ENCODE measurements at places on chromosomes 11 and 22.

- no peaks in the 10 kb centered on the region for H3K27me3 ChIP-seq
- H3K36me3 ChIP-seq, result no peaks in the 10 kb centered on the region
- H3K27ac ChIP-seq, result no peak overlapping the region
Observed at GRCh38 chr11:83350187-83350586, 64.0 kb upstream of the CCDC90B start.

DNA sequence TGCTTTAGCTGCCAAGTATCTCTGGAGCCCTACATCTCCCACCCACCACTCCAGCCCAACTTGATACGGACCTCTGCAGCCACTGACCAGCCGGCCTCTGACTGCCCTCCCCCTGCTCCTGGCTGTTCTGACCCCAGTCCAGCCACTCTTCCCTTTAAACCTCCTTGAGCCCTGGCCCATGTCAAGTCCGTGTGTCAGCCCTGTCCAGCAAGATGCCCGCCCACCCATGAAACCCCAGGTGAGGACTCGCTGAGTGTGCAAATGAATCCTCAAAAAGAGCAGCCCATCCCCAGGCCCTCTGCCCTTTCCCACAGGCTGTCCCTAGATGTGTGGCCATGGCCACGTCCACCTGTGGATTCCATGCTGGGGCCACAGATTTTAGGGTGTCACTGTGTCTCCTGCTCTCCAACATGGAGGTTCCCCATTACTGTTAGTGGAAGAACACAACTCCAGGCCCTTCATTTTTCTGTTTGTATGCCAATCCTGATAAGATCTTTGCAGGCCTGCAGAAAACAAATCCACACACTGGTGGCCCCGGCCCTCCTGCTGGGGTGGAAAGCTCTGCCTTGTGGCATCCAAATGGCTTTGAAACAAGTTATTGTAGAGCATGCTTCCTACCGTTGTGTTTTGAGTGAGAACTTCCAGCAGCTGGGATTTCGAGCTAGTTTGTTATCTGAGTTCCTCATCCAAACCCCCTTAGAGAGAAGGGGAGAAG, 22.7 kb upstream of the ADORA2A start:
- no peaks in the 10 kb centered on the region for H3K36me3 ChIP-seq
- no peaks in the 10 kb centered on the region for H3K27me3 ChIP-seq
- no peak for DNase-seq

DNA sequence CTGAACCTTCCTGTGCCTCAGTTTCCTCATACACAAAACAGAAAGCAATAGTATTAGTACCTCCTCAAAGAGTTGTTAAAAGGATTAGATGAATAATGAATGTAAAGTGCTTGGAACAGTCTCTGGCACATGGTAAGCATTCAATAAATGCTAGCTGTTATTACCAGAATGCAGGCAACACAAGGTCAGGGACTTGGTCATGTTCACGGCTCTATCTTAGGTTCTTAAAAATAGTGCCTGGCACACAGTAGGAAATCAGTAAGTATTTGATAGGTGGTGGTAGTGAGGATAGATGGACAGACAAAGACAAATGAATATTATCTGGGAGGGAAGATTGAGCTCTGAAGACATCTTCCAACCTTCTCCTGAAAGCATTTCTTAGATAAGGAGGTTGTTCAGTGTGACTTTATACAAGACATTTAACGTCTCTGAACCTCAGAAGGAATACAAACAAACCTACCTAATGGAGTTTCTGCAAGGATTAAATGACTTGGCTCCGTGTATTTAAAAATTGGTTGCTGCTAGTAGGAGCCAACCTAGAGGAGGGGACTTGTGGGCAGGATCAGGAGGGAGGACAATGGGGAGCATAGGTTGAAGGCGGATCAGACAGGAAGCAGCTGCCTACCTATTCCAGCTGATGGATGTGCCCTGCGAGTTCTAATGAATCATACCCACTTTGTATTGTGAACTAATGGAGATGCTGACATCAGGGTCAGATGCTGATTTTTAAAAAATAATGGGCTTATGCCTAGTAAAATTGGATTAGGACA, 94.1 kb downstream of the DBX1 start:
- no peak overlapping the region for H3K4me3 ChIP-seq
- peaks cover 88% of the 10 kb centered on the region for H3K36me3 ChIP-seq

- H3K27me3 ChIP-seq, result no peaks in the 10 kb centered on the region
- DNase-seq, result no peak
- no peaks in the 10 kb centered on the region for H3K36me3 ChIP-seq
- H3K4me1 ChIP-seq, result no peaks in the 10 kb centered on the region
- no peak overlapping the region for H3K4me3 ChIP-seq
Observed at GRCh38 chr11:86287468-86287796, 14.6 kb upstream of the HIKESHI start.

GRCh38 chr11:68146704-68147474, 25.7 kb upstream of the CHKA start:
- no peaks in the 10 kb centered on the region for H3K27me3 ChIP-seq
- H3K4me3 ChIP-seq, result no peak overlapping the region
- peak; percentile 58 for DNase-seq
- H3K4me1 ChIP-seq, result peaks cover 10% of the 10 kb centered on the region
- peak overlapping the region; percentile 50 for H3K27ac ChIP-seq
- no peaks in the 10 kb centered on the region for H3K36me3 ChIP-seq

GRCh38 chr11:72162891-72163492, 27.5 kb downstream of the FOLR3 start:
- H3K27me3 ChIP-seq, result peaks cover 12% of the 10 kb centered on the region
- no peaks in the 10 kb centered on the region for H3K4me1 ChIP-seq
- no peak overlapping the region for H3K4me3 ChIP-seq
- H3K27ac ChIP-seq, result no peak overlapping the region
- DNase-seq, result no peak

DNA sequence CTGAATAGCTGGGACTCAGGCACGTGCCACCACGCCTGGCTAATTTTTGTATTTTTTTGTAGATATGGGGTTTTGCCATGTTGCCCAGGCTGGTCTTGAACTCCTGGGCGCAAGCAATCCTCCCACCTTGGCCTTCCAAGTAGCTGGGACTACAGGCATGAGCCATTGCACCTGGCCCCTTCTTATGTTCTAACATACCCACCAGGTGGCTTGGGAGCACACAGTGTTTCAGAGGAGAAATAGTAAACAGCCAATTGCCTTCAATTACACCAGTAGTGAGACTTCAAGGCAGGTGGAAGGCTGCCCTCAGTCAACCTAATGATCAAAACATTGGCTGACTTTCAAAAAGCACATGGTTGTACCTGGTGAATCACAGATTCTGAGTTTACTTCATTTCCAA, 167.2 kb downstream of the SWAP70 start:
- no peak for DNase-seq
- no peaks in the 10 kb centered on the region for H3K36me3 ChIP-seq
- H3K27ac ChIP-seq, result no peak overlapping the region
- no peak overlapping the region for H3K4me3 ChIP-seq
- peaks cover 16% of the 10 kb centered on the region for H3K4me1 ChIP-seq
- no peaks in the 10 kb centered on the region for H3K27me3 ChIP-seq

DNA sequence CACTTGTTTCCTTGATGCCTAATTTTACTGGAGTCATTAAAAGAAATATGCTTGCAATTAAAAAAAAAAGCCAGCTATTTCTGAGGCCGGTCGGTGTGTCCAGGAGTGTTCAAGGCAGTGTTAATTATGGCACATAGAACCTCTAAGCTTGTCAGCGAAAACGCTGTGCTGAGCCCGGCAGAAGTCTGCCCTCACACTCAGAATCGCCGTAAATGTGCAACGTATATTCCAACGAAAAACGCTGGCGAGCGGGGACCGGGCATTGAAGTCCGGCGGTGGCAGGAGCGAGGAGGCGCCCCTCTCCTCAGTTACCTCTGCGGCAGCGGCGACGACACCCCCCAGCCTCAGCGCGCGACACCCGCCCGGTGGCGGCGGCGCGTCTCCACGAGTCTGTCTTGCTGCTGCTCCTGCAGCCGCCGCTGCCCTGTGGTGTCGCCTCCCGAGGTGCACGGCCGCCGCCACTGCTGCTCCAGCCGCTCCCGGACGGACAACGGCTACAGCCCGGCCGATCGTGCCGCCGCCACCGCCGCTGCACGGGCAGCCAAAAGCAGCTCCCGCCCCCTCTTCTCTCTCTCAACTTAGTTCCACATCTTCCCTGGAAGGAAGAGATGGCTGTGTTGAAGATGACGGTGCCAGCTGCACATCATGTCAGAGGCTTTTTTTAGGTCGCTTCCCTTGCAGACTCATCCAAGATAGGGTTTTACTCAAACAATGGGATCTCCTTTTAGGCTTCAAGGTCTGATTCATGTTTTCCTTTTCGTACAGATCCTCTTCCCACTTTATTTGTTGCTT, 56.0 kb downstream of the JAM3 start:
- H3K36me3 ChIP-seq, result no peaks in the 10 kb centered on the region
- H3K27ac ChIP-seq, result no peak overlapping the region
- H3K27me3 ChIP-seq, result peaks cover 11% of the 10 kb centered on the region
- H3K4me1 ChIP-seq, result peaks cover 29% of the 10 kb centered on the region
- peak; percentile 47 for DNase-seq

DNA sequence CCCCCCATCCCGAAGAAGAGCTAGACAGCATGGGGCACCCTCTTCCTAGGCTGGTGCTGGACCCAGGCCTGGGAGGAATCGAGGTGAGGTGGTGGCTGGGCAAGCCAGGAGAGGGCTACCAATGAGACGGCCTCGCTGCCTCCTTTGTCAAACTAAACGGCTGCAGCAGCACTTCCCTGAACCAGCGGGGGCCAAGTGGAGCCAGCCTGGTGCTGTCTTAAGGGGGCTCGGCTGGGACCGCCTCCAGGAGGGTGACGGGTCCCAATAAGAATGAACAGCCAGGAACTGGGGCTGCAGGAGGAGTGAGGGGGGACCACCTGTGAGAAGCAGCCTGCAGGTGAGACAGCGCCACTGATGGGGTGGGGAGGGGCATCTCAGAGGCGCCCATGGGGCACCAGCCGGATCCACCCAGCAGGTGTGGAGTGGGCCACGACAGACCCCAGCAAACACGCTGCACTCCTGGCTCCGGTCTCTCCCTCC, 17.1 kb downstream of the IFT27 start:
- H3K4me1 ChIP-seq, result no peaks in the 10 kb centered on the region
- no peak overlapping the region for H3K27ac ChIP-seq
- DNase-seq, result no peak

- no peaks in the 10 kb centered on the region for H3K27me3 ChIP-seq
- DNase-seq, result no peak
- peaks cover under 1% of the 10 kb centered on the region for H3K4me1 ChIP-seq
- H3K4me3 ChIP-seq, result no peak overlapping the region
Observed at GRCh38 chr11:108727665-108728064, 62.8 kb downstream of the DDX10 start.

DNA sequence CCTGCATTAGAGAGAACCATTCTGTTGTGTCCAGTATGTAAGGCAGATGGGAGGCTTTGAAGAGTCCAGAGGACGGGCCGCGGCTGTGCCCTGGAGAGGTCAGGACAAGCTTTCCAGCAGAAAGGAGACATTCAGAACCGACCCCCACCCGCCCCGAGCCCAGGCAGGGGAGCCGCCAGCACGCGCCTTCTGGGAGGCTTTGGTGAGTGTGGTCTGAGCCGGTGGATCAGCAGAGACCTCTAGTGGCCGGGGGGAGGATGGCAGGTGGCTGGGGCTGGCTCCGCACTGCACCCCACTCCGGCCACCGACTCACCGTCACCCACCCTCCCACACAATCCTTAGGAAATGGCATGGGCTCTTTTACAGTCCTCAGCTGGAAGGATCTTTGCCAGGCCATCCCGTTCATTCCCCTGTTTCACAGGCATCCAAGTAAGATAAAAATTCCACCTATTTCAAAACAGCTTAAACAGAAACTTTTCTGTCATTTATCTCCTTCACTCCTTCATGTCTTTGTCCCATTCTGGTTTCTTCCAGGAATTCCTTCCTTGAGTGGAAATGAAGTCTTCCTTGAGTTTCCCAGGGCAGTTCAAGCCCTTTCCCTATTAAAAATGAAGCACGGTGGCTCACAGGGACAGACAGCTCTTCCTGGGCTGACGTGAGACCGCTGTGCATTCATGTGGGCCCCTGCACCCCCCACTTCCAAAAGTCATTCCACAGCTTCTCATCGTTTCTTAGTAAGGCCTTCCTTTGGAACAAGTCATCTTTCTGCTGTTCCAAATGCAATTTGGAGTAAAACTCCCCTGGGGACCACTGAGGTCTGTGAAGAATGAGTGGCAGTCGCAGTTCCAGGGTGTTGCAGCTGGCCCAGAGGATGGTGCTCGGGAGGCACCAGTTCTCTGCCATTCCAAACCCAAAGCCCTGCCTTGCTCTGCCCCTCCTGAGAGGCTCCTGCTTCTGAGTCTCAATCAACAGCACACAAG, 91.0 kb downstream of the FEZ1 start:
- no peak overlapping the region for H3K27ac ChIP-seq
- no peaks in the 10 kb centered on the region for H3K36me3 ChIP-seq
- no peak overlapping the region for H3K4me3 ChIP-seq
- peak; percentile 77 for DNase-seq
- no peaks in the 10 kb centered on the region for H3K27me3 ChIP-seq

GRCh38 chr22:32106930-32107329, 52.2 kb downstream of the C22orf42 start:
- DNase-seq, result peak; percentile 27
- no peaks in the 10 kb centered on the region for H3K36me3 ChIP-seq

- no peak overlapping the region for H3K4me3 ChIP-seq
- H3K27me3 ChIP-seq, result peaks cover 15% of the 10 kb centered on the region
- DNase-seq, result no peak
- H3K4me1 ChIP-seq, result no peaks in the 10 kb centered on the region
- no peaks in the 10 kb centered on the region for H3K36me3 ChIP-seq
- H3K27ac ChIP-seq, result no peak overlapping the region
Observed at GRCh38 chr22:43885786-43886185, 6.0 kb downstream of the PNPLA5 start.

- no peak overlapping the region for H3K27ac ChIP-seq
- no peaks in the 10 kb centered on the region for H3K4me1 ChIP-seq
- no peak overlapping the region for H3K4me3 ChIP-seq
- no peaks in the 10 kb centered on the region for H3K27me3 ChIP-seq
- H3K36me3 ChIP-seq, result no peaks in the 10 kb centered on the region
Observed at GRCh38 chr11:102459393-102459792, 6.8 kb upstream of the TMEM123 start.

- DNase-seq, result no peak
- H3K27me3 ChIP-seq, result no peaks in the 10 kb centered on the region
- H3K4me1 ChIP-seq, result no peaks in the 10 kb centered on the region
- no peak overlapping the region for H3K4me3 ChIP-seq
Observed at GRCh38 chr11:78112582-78113275, 26.7 kb downstream of the ALG8 start.

DNA sequence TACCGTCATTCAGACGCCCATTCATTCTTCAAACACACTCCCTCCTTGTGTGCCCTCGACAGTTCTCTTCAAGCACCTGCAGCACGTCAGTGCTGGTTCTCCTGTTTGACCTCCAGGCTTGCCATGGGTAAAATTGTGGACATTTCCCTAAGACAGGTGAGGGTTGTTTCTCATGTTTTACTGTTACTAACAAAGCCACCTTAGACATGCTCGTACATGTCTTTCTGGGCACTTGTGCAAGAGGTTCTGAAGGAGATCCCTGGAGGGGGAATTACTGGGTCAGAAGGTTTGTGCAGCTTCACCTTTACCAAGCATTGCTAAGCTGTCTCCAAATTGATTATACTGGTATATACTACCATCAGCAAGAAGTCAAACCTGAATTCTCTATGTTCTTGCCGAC, 189.7 kb upstream of the TMEM45B start:
- no peak overlapping the region for H3K4me3 ChIP-seq
- no peak overlapping the region for H3K27ac ChIP-seq
- H3K4me1 ChIP-seq, result no peaks in the 10 kb centered on the region
